Stimulated activated CD4-positive, alpha-beta T cell treated with anti-CD3 and anti-CD28 coated beads, Interleukin-15, amount 100 ng/mL, for 1 hour (primary cell): ENCODE measurements at places on chromosomes 7 and 10.

GRCh38 chr7:66466081-66466600 lies 162.5 kb upstream of the KCTD7 start:
- no peak for DNase-seq

DNA sequence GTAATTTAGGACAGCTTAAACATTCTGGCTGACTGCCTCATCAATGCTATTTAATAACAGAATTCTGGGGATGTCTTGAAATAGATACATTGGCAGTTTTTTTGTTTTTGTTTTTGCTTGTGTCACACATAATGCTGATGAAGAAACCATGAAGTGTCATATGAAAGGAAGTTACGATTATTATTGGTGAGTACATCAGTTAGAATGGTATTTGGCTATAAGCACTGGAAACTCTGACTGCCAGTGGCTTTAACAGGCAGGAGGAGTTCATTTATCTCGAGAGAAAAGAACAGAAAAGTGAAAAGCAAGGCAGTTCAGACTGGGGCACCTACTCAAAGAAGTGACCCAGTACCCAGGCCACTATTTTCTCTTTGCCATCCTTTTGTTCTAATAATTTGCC lies 18.1 kb downstream of the LSM8 start:
- no peak for DNase-seq

DNA sequence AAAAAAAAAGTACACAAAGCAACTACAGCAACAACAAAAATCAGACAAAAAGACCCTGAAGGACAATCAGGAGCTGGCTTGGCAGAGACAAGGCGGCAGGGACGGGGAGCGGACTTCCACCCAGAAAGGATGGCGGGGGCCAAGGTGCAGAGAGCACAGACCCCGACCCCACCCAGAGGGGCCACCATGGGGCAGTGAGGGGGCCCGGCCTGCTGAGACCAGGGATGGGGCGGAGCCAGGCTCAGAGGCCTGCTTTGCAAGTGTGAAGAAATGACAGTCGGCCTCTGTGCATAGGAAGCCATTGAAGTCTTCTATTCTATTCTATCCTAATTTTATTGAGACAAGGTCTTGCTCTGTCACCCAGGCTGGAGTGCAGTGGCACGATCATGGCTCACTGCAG lies 82.0 kb downstream of the ELFN1 start:
- no peak for DNase-seq

GRCh38 chr10:90947030-90947960 lies 26.4 kb upstream of the ANKRD1 start:
- DNase-seq: no peak

DNA sequence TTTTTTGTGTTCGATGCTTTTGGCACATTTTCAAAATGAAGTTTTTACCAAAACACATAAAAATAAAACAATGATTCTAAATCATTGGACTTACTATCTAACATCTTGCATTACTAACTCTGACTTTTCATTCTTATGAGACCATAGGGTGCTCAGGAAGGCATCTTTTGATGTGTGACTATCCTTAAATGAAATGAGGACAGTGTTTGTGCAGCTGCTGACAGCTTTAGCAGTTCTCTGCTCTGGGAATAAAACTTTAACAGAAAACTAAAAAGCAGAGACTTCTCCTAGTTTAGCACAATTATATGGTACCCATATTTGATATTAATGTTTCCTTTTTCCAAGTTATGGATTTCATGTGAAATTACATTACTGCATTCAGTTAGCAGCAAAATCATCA lies 471.6 kb downstream of the ARL4A start:
- no peak for DNase-seq

- DNase-seq: no peak
These were observed 6.3 kb downstream of the MTPN start for GRCh38 chr7:135970682-135971365.

DNA sequence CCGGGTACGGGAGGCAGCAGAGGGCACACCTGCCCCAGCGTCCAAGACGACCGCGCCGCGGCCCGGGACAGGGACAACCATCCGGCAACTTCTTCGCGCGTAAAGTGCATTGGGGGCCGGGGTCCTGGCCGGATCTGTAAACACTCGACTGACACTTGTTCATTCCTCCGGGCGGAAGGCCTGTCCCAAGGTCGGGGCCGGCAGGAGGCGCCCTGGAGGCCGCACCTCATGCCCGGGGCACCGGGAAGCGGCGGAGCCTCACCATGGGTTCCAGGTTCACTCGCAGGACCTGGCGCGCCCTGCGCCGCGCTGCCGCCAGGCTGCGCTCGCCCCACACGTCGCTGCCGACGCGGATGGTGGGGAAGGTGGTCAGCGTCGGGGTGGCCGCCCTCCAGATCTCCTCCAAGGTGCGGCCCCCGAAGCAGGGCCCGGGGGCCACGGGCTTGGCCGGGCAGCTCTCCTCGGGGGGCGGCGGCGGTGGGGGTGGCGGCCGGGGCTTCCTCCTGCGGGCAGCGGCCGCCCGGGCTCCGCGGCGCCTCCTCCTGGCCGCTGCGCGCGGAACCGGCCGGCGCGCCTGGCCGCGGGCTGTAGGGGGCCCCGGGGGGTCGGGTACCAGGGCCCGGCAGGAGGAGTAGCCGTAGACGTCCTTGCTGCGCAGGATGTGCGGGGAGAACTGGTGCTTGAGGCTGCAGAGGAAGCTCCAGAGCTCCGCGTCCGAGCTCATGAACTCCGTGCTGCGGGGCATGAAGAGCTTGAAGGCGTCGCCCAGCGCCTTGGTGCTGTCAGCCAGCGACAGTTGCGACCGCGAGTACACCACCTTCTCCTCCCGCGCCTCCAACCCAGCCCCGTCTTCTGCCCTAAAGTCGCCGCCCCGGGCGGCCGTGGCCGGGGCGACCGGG lies 746 bp downstream of the CCDC71L start:
- peak; percentile 59 for DNase-seq

- DNase-seq: no peak
These were observed 30.0 kb downstream of the NET1 start for GRCh38 chr10:5442065-5442989.

DNA sequence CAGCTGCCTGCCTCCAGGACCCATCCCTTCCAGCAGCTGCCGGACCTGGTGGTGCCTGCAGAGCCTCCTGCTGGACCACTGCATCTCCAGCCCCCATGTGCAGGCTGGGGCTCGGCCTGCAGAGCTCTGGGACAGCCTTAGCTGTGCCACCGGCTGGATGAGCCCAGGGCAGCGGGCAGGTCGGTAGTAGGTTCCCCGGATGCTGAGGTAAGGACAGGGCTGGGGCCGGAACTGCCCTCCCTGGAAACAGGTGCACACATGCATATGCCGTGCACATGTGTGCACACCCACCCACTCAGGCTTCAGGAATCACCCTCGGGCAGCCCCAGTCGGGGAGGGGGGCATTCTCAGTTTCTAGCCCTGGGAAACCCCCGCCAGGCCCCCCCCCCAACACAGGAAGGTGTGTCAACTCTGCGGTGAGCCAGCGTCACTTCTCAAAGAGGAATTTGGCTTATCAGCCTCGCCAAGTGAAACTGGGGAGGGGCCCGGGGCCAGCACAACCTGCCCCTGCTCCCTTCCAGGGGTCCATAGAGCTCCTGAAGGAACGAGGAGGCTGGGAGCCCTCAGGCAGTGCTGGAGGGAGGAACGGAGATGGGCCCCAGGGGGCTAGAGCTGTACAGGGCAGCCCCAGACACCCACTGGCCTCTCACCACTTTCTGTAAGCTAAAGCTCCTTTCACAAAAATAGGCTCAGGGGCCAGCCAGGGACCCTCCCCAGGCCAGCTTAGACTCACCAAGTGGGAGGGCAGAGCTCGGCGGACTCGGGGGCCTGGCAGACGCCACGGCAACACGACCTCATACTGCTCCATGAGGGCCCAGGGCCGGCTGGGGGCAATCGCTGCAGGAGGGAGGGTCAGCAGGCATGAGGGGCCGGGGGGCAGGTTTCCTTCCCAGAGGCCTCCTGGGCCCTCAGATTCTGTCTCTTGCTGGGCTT lies 1.7 kb downstream of the ADAM8 start:
- peak; percentile 54 for DNase-seq

DNA sequence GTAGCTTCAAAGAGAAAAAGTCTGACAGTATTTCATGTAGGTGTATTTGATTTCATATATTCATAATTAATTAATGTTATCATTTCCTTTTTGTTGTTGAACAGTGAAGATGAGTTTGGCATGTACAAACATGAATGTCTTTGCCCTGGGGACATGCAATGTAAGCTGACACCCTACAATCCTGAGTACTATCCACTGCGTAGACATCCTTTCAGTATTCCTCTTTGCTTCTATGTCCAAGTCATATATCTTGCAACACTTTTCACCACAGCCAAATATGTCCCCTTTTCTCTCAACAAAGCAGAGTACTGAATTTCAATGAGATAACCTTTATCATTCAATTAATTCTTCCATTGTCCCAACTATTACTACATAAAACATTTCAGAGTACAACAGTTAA lies 93.6 kb downstream of the GPR37 start:
- no peak for DNase-seq

GRCh38 chr7:8184221-8184620 lies 77.7 kb downstream of the ICA1 start:
- DNase-seq: no peak

GRCh38 chr7:103149808-103150180 lies 895 bp upstream of the NAPEPLD start:
- DNase-seq: no peak

GRCh38 chr10:124119946-124120345 lies 26.5 kb upstream of the CHST15 start:
- no peak for DNase-seq

DNA sequence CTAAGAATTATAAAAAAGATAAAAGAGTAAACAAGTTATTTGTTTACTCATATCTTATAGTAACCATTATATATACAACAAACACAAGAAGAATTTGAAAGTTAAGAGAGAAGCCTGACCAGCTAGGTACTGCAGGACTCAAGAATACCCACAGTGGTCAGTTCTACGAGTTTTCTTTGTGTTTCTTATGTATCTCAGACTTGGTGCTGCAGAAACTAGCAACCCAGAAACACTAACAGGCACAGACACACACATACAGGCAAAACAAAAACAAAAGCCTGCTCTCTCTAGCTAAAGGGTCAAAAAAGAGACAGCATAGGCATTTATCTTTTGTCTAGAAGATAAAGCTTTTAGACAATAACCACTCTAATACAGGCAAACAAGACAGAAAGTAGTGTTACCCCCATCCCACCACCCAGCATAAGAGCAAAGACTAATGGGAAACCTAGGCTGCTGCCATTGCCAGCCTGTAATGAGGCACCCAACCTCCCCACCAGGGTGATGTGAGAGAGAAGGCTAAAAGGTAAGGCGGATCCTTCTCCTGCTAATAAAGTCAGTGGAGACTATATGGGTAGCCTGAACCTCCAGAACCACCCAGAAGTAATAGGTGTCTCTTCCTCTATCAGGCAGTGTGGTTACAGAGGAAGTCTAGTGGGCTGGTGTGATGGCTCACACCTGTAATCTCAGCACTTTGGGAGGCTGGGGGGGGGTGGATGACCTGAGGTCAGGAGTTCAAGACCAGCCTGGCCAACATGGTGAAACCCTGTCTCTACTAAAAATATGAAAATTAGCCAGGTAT lies 113.9 kb downstream of the DNAJC1 start:
- no peak for DNase-seq

- no peak for DNase-seq
These were observed 27.6 kb downstream of the AVL9 start for GRCh38 chr7:32522746-32523530.

- DNase-seq: no peak
These were observed 163.0 kb downstream of the DNAJB6 start for GRCh38 chr7:157499835-157500153.

GRCh38 chr10:101071267-101071884 lies 9.6 kb downstream of the KAZALD1 start:
- no peak for DNase-seq

DNA sequence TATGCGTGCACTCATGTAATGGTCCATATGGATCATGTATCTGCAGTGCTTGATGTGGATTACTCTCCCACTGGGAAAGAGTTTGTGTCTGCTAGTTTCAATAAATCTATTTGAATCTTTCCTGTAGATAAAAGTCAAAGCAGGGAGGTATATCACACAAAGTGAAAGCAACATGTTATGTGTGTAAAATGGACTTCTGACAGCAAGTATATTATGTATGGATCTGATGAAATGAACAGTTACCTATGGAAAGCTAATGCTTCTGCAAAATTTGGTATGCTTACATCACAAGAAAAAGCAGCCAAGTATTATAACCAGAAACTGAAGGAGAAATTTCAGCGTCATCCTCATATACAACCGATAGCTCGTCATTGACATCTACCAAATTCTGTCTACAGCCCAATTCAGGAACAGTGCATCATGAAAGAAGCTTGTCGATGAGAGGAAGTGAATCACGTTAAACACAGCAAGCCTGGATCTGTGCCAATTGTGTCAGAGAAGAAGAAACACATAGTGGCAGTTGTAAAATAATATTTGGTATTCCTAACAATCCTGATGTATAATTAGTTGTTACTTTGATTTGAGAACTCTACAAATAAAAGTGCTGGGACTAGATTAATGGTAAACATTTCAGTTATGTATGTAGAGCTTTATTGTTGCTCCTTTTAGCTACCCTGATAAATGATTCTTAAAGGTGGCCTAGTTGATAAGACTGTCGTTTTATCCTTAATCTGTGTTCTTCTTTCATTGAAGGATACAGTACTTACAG lies 14.2 kb upstream of the SYPL1 start:
- no peak for DNase-seq

GRCh38 chr7:1952781-1953180 lies 280.0 kb downstream of the MAD1L1 start:
- no peak for DNase-seq

- no peak for DNase-seq
These were observed 16.7 kb upstream of the AZGP1 start for GRCh38 chr7:99992330-99993038.

- no peak for DNase-seq
These were observed 5.6 kb downstream of the LRRTM3 start for GRCh38 chr10:66931340-66931948.

- no peak for DNase-seq
These were observed 102.6 kb downstream of the PTPRE start for GRCh38 chr10:128009372-128010126.

DNA sequence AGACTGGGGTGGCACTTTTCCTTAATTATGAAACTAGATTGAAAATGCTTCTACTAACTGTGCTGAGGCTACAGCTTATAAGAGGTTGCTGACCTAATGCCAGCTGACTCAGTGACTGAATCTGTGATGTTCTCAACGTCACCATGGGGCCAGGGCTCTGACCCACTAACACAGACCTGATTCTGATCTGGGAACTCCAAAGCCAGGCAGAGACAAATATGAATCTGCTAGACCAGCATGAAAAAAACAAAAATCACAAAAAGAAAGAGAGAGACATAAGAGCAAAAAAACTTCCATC lies 16.1 kb downstream of the USP6NL start:
- DNase-seq: no peak

DNA sequence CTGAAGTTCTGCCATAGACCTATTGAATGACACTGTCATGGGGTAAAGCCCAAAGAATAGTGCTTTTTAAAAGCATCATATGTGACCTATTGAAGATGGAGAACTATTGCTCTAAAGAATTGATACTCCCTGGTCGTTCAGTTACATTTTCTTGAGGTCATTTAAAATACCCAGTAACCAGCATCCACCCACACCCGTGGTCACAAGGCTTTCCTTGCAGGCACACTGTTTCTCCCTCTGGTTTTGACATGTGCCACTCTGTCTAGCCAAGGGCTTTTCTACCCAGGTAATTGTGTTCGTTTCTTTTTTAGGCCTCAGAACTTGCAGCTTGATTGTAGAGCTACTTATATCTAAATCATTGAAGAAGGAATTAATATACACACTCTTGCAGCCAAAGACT lies 68.3 kb upstream of the LYZL2 start:
- DNase-seq: no peak
